ENCODE measurements at places on chromosomes 6 and 20. TPM values are rescaled to one million over a fixed set of nuclear protein-coding genes. Genes with fewer than 3 reads are reported as not detected.
A peak's percentile ranks its signal among the peaks of the same experiment; 100 is the strongest.

DNA sequence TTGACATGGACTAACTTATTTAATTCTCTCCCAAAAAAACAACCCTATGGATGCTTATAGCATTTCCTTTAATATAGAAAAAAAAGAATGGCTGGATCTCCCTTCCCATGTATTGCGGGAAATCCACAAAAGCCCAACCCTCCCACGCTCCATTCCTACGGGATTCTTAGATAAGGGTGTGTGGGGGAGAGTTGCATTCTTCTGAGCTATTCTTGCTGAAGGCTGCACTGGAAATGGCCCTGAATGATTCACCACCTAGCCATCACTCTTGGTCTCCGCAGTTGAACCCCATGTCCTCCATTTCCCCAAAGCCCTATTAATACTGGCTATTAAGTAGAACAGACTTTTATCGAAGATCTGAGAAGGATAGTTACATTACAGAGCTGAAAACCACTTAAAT, 41.9 kb upstream of the ADGRF5 start:
- no peak for DNase-seq

The PRIM2 gene
- total RNA-seq = 3.1 TPM

- no peak for DNase-seq
Measured at GRCh38 chr20:48931527-48932374, 10.2 kb downstream of the ARFGEF2 start.

GRCh38 chr6:15420959-15421438, 175.1 kb downstream of the JARID2 start:
- peak; percentile 42 for DNase-seq

The COL9A1 gene
- total RNA-seq = 0.24 TPM

The MAP3K5 gene
- 39.9 TPM for total RNA-seq

DNA sequence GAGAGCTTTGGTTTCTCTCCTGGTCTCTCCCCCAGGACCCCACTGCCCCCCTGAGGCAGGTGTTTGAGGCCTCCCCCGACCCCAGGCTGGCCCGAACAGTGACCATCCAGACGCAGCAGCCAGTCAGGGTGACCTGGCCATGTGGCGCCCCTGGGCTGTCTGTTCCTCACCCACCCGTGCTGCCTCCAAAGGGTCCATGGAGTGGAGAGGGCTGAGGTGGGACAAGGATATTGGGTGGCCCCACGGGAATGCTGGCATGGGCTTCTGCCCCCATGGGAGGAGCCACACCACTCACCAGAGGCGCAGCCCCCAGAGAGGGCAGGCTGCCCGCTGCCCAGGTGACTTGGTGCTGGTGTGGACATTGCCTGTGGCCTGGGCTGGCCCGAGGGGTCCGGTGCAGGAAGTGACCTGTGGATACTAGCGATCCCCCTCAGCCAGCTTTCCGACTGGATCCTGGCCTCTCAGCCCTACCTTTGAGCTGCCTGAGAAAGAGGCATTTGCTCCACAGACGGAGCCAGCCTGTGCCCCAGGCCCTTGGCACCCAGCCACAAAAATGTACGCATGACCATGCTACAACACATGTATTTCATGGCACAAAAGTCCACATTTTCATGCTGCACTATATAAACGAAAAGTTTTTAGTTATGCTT, 50.8 kb downstream of the BCAS4 start:
- no peak for DNase-seq

The EIF6 gene
- total RNA-seq = 30.3 TPM

GRCh38 chr20:38114353-38114791, 50.7 kb downstream of the TGM2 start:
- DNase-seq = no peak

The ARMH2 gene
- total RNA-seq = not detected

GRCh38 chr6:124294574-124295200, 491.0 kb downstream of the NKAIN2 start:
- DNase-seq = no peak

DNA sequence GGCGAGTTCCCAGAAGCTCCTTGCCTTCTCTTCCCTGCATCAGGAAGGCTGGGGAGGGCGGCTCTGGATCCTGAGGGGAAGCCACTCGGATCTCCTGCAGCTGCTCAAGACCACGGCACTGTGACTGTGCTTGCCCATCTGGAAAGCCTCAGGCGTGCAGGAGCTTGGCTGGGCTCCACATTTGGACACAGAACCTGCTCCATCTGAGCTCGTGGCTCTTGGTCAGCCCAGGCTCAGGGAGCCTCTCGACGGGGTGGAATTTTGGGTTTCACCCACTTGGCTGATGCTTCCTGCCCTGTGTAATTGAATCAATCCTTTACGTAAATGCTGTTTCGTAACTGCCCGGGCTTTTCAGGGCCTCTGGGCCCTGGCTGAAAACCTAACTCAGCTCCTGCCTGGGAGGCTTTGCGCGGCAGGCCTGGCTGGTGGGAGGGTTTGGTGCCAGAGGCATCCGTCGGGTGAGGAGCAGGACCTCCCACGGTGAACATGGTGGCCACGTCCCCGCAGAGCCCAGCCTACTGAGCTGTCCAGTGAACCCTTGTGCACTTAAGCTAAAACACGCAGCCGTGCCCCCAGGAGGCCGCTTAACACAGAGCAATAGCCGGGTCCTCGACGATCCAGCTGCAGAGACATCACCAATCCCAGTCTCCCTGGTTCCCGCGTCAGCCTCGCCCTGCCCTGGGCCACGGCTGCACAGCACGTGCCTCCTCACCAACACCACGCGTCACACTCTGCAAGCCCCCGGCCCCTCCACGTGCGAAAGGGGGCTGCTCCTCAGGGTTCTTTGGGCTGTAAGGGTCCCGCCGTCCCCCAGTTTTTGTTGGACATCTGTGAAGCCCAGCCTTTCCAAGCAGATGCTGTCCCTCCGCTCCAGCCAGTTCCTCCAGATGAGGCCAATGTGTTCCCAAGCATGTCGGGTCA, 241.0 kb downstream of the DLL1 start:
- DNase-seq = peak; percentile 92

The SAMD3 gene
- total RNA-seq = 0.19 TPM

The IP6K3 gene
- 44.2 TPM for total RNA-seq

The ZBP1 gene
- not detected for total RNA-seq

- DNase-seq = no peak
Measured at GRCh38 chr6:69663215-69663614, 133.6 kb downstream of the LMBRD1 start.

DNA sequence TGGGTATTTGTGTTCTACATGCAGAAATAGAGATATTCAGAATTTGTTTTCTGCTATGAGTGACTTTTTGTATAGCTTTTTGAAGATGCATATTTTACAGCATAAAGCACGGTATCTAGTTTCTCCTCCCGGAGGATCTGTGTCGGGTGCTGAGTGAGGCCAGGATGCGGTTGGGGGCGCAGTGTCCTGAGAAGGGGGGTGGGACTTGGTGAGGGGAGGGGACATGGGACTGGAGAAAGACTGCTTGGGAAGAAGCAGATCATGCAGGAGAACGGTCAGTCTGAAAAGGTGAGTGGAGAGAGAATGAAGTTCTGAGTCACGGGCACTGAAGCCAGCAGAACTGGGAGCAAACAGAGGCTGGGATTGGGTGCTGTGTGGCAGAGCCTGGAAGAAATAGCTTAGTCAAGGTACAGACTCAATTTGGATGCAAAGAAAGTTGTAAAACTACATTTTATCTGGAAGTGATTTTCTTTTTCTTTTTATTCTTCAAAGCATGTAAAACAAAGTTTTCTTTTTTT, 44.0 kb downstream of the STX11 start:
- no peak for DNase-seq

GRCh38 chr6:124961777-124962638, at the start of gene RNF217:
Gene RNF217 (plus strand): TSS chr6:124962437. CDS start chr6:124962545, 108 bp downstream.
- DNase-seq = peak; percentile 81

- DNase-seq = no peak
Measured at GRCh38 chr6:30885481-30885998, 1.2 kb downstream of the DDR1 start.

DNA sequence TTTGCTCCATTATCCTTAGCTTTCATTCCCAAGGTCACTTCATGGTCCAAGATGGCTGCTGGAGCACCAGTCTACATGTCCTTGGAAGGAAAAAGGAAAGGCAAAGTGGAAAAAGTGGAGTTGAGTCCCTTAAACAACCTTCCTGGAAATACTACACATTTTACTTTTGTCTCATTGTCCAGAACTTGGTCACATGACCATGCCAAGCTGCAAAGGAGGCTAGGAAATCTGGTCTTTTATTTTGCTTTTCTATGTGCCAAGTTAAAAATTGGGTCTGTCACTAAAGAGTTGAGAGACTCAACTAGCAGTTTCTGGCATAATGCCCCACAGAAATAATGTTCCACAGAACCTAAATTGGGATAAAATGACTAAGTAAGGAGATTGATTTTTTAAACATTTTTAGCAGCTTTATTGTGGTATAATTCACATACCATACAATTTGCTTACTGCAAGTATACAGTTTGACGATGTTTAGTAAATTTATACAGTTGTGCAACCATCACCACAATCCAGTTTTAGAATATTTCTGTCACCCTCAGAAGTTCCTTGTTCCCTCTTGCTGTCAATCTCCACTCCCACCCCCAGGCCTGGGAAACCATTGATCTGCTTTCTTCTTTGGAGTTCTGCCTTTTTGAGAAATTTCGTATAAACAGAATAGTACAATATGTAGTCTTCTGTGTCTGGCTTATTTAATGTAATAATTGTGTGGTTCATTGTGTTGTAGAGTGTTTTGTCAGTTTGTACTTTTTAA, 5.6 kb upstream of the CHD6 start:
- no peak for DNase-seq

GRCh38 chr6:4774296-4774695, 1.9 kb upstream of the CDYL start:
- no peak for DNase-seq

- DNase-seq = no peak
Measured at GRCh38 chr6:31768363-31769257, 6.2 kb downstream of the SAPCD1 start.

The EDN3 gene
- not detected for total RNA-seq

DNA sequence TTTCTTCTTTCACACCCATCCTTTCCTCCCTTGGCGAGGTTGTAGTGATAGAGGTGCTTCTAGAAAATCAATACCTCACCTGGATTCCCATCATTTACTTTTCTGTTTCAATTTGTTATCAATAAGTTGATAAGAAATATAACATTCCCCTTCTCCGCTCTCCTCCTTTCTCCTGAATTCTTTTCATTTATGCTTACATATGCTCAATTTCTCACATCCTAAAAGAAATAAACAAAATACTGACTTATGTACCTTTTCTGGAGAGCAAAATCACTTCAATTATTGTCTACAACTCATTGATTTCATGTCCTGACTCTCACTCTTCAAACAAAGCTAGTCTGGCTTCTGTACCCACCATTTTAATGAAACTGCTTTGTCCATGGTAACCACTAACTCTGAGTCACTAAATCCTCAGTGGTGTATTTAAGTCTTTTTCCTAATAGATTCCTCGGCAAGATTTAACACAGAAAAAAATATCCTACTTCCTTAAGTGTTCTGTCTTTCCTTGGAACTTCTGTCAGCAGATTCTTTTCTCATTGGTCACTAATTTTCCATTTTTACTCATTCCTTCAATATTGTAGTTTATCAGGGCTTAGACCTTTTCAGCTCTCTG, 289.6 kb downstream of the RFPL4B start:
- DNase-seq = no peak

DNA sequence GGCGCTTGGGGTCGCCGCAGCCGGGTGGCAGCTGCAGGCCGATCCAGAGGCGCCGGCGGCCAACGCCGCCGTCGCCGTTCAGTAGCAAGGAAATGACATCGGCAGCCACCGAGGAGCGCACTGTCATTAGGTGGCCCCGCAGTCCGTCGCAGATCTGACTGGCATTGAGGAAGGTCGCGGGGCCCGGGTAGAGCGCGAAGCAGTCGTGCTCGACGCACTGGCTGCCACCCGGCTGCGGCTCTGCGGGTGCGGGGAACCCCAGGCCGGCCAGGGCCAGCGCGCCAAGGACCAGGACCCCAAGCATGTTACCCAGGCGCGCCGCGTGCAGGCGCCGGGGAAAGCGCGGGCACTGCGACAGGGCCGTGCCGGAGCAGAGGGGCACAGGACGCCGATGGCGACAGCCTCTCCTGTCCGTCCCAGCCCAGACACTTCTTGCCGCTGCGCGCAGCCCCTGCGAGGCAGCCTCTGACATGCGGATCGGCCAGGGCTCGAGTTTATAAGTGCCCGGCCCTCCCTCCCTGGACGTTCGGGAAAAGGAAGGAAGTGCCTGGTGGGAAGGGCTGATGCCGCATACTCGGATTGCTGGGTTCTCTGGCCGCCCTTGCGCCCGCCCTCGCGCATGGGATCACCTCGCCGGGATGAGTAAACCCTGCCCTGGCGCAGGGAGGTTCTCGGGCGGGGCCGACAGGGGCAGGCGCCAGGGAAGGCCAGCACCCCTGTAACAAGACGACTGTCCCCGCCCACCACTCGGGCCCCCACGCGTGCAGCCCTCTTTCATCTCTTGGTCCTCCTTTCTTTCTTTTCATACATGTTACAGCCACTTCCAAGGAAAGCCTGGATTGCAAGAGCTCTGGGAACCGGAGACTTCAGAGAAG, at the start of gene THBD:
TSS of gene THBD (minus strand) at position 472 of the 875 bp plus-strand sequence. CDS start at position 304, 168 bp downstream.
- DNase-seq = peak; percentile 90

GRCh38 chr6:12311106-12311505, 20.9 kb downstream of the EDN1 start:
- DNase-seq = no peak

DNA sequence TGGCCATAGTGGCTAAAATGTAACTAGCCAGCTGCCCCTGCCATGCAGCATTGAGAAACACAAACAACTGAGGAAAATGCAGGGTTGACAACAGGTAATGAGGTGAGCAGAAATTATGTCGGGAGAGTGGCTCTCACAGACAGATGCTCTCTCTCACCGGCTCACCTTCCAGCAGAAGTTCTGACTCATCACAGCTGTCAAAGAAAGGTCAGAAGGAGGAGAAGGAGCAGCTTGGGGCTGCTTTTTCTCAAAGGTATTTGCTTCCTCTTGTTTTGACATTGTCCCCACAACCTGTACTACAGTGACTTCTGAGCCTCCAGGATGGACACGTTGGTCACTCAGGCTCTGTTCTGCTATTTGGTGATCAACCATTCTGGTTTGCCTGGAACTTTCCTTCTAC, 190.5 kb upstream of the HEY2 start:
- no peak for DNase-seq

- DNase-seq = no peak
Measured at GRCh38 chr6:14348389-14348788, 230.8 kb downstream of the CD83 start.

DNA sequence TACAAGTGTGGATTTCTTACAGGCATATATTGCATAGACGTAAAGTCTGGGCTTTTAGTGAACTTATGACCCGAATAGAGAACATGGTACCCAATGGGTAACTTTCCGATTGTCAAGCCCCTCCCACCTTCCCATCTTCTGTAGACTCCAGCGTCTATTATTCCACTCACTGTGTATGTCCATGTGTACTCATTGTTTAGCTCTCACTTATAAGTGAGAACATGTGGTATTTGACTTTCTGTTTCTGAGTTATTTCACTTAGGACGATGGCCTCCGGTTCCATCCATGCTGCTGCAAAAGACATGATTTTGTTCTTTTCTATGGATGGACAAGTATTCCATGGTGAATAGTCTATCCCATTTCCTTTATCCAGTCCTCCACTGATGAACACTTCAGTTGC, 306.4 kb downstream of the CD83 start:
- no peak for DNase-seq

Measured in Right ventricle myocardium superior (tissue), 1 donor.